ENCODE measurements at places on chromosomes 2 and 18.

DNA sequence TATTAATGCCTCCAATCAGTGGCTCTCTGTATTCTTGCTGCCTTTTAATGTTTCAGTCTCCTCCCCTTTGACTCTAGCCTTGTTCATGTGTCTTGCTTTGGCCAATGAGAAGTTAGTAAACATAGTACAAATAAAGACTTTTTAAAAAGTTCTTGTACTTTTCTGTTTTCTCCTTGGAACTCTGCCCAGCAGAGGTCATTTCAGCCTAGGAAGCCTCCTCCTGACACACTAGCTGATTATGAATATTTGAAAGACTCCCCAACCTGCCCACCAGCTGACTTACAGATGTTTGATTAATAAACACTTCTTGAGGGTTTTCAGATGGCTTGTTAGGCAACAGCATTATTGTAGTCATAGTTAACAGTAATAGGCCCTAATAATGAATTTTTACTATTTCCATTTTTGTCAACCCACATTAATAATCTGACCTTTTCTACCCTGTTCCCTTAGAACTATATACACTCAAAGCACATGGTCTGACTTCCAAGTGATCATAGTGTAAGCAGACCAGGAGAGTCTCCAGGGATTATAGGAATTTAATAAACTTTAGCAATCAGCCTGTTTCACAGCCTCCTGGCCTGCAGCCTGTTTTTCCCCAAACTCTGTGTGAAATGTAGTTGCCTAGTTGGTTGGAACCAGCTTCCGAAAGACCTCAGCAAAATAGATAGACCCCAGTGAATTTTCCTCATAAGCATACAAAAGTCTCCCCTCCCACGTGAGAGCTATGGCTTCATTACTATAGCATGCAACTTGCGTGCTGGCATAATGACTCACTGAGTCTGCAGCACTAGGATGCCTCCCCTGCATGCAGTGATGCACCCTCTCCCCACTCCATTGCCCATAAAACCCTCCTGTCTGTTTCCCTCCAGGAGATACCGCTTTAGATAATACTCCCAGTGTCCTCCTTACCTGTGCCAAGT, 670.7 kb upstream of the ZNF804A start:
- DNase-seq, result no peak

- DNase-seq, result no peak
Measured at GRCh38 chr2:118146315-118147283, 58.3 kb downstream of the INSIG2 start.

- no peak for DNase-seq
Measured at GRCh38 chr18:13256444-13257305, 38.1 kb downstream of the LDLRAD4 start.

DNA sequence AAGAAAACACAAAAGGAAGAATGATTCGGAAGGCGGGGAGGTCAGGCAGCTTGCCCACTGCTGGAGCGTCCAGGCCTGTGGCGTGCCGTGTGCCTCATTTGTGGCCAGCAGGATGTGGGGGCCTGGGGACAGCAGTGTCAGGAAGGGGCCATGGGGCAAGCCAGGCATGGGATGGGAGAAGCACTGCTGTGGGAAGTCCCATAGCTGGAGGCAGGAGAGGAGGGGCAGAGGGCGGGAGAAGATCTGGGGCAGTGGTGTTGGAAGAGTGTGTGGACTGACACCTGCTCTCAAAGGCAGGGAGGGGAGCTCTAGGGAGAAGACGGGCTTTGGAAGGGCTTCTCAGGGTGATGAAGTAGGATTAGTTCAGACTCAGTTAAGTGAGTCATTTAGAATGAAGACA, 133.7 kb downstream of the ACOXL start:
- no peak for DNase-seq

GRCh38 chr2:84816426-84817026, 64.4 kb downstream of the TRABD2A start:
- no peak for DNase-seq

DNA sequence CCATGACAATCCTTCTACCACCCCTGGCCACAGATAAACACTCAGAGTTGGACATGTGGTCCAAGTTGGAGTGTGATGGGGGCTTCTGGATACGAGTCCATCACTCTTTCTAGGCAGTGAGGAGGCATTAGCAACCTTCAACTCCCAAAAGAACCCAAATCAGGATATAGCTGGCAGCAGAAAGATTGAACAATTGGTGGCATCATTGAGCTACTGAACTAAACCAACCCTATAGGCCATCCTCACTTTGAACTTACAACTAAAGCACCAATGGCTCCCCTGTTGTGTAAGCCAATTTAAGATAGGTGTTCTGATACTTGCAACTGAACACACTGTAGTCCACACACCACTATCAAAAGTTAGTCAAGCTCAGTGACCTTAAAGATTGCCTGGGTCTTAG, 24.0 kb upstream of the MARCO start:
- no peak for DNase-seq

DNA sequence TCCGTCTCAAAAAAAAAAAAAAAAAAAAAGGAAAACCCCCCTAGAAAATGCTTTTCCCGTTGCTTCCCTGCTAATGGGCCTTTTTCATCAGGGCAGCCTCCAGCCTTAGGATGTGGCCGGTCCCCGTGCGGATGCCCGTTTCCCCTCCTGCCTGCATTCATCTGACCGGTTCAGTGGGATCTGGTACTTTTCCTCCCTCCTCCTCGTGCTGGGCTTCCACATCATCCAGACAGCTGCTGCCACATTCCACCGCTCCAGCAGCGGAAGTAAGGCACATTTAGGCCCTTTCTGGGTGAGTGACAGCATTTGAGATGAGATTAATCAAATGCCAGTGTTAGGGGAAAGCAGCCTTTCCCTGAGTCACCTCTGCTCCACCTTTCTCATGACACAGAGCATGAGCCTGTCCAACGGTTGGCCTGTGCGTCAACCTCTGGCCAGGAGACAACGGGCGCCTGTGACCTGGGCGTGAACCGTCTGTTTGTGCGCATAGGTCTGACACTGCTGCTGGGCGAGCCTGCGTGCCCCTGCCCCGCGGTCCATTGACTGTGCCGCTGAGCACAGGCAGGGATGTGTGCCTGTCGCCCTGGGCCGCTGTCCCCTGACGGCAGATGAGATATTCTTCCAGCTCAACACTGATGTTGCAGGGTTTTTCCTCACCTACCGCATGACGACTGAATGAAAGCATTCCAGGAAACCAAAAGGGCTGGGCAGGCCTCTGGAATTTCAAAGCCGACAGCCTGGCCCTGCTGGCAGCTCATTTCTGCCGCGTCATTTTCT, 174.0 kb downstream of the TGIF1 start:
- peak; percentile 93 for DNase-seq

- no peak for DNase-seq
Measured at GRCh38 chr2:5698134-5698533, 6.0 kb downstream of the SOX11 start.

GRCh38 chr2:109031476-109032228, 42.6 kb upstream of the EDAR start:
- DNase-seq, result no peak

GRCh38 chr18:73835656-73836364, 311.8 kb downstream of the FBXO15 start:
- no peak for DNase-seq

DNA sequence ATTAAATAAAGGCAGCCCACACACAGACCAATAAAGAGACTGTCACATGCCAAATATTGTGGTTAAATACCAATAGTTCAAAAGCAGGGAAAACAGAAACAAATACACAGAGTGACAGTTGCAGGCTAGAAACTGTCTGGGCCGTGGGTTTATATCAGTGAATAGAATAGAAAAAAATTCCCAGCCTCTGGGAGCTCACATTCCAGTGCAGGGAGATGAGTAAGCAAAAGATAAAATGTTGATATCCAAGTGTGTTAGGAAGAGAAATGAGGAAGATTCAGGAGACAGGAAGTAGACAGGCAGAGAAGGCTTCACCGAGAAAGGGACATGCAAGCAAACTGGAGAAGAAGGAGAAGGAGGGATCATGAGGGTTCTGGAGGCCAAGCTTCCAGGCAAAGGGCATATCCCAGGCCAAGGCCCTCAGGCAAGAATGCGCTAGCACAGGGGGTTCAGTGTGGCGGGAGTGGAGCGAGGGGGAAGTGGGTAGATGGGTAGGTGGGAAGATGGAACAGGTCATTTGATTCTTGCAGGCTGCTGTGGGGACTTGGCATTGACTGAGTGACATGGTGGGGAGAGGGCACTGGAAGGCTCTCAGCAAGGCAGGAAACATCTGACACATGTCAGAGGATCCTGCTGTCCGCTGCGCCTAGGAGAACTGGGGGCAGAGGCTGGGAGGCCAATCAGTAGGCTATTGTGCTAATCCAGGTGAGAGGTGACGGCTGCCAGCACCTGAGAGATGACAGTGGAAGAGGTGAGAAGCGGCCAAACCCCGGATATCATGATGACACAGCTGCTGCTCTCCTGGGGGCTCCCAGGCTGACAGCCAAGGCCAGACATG, 89.2 kb downstream of the ZBTB7C start:
- no peak for DNase-seq

DNA sequence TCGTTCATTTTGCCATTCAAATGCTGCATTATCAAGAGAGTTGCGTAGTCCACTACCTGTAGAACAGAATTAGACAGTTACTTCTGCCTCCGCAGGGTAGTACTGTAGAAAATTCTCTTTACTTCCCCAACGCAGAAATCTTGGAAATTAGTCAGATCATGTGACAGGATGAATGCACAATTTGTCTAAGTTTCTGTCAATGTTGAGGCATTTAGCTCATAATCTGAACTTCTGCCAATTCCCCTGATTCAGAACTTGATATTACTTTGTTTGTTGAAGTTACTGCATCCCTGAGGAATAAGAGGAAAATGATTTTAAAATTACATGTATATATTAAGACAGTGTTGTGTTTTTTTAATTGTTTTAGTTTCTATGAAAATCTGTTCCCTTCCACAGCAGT, 83.4 kb downstream of the TTC27 start:
- no peak for DNase-seq

DNA sequence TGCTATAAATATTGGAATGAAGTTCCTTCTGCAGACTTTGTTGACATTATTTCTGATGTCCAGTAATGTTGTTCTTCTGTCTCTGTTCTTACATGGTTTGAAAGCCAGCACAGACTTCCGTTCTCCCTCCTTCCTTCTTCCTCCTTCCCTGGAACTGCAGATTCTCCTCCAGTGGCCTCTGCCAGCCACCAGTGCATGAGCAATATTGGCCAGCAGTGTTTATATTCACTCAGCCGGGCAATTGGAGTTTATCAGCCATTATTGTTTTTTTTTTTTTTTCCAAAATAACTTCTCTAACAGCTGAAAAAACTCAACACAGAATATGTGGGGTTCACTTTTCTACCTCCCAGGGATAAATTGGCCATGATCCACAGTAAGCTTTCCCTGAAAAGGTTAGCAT, 86.8 kb downstream of the ADCYAP1 start:
- no peak for DNase-seq

DNA sequence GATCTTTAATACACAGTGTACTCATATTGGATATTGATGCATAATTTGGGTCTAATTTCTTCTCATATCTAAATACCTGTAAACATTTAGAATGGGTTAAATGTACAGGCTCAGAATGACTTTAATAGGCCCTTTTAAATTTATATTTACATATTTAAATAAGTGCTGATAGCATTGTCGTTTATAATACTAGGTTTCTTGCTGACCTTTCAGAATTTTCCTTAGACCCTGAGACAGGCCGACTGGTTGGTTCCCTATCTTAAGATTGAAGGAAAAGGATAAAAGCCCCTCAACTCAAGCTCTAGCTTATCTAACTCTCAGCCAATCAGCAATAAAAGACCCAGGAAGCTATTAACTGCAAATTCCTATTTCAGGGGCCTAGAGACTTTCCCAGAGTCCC, 67.8 kb upstream of the HNMT start:
- DNase-seq, result no peak

DNA sequence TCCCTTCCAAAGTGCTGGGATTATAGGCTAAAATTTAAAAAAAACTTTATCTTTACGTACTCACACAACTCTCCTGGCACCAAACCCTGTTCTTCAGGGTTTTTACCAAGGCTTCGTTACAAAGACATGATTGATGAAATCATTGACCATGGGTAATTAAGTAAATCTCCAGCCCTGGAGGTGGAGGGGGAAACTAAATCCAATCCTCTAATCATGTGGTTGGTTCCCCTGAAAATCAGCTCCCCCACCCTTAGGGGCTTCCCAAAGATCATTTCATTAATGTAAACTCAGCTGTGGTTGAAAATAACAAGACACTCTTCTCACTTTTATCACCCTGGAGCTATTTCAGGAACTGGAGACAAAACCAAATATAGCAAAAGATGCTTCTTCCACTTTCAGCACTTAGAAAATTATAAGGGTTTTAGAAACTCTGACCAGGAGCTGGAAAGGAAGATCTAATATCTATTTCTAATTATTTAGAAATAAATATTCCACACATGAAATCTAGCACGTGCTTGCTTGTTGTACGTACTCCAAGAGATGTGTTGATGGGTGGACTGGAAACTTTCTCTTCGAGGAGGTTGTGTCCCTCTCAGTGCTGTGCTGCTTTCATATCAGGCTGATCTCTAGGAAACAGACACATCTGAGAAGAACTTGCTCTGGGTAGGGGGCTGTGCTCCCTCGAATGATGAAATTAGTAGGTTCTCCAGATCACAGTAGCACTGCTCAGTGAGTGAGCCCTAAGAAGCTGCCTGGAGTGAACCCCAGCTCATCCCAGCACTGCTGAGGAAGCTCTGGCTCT, 67.2 kb downstream of the SMAD4 start:
- DNase-seq, result no peak

DNA sequence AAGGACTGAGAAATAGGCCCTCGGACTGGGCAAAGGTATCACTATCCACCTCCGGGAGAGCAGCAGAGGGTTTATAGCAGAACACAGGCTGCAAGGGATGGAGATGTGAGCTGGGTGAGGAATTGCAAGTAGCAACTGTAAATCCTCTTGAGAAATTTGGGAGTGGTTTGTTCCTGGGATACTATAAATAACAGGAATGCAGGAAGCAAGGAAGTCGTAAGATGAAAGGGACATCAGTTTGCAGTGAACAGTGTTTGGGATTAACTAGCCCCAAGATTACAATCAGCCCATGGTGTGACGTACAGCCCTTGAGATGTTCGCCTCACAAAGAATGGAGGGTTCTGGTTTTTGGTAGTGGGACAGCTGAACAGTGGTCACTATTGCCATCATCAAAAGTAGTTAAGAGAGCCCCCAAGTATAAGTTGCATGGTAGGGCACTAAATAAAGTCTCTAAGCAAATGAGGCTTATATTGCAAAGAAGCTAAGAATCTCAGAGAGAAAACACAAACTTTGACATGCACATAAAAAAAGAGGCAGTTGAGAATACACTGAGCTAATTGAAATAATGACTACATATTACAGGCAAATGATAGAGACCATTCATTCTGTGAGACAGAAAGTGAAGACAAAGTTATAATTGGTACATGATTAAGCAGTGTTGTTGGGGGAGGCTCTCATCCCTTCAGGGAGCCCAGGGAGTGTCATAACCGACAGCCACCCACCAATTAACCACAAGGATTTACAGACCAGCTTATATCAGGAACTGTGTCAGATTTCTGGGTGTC, 362.5 kb upstream of the ACVR2A start:
- DNase-seq, result no peak

DNA sequence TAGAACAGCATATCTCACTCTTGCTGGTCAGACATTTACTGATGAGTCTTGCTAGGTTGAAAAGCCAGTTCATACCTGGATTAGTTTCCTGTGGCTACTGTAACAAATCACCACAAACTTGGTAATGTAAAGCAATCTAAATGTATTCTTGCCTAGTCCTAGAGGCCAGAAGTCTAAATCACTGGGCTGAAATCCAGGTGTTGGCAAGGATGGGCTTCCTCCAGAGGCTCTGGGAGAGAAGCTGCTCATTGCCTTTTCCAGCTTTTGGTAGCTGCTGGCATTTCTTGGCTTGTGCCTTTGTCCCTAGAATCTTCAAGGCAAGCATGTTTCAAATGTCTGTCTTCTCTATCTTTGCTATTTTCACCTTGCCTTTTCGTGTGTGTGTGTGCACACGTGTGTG, 62.3 kb upstream of the MAP4K3 start:
- no peak for DNase-seq

- DNase-seq, result no peak
Measured at GRCh38 chr2:168671932-168672331, 130.5 kb upstream of the NOSTRIN start.
